ENCODE measurements at places on chromosomes 6 and 20.

DNA sequence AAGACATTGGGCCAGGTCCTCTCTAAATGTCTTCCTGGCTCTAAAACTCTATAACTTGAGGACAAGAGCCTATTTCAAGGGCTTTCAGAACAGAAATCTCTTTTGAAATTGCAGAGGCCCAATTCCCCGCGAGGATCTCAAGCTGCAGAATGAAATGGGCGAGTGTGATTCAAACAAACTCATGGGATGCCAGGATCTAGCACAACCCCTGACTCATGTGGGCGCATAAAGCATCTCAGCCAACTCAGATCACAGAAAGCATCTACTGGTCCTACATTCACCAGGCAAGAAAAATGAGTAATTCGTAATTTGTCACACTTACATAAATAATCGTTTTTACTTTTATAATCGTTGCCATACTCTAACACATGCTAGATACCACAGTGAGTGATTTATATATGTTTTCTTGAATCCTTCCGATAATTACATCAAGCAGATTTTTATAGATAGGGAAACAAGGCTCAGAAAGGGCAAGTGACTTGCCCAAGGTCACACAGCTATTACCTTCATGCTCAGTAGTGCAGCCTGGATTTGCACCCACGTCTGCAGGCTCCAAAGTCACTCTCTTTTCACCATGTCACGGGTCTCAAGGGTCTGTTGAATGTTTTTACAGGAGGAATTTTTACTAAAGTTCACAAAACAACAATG is 26.2 kb downstream of the FOXF2 start:
- DNase-seq = no peak

DNA sequence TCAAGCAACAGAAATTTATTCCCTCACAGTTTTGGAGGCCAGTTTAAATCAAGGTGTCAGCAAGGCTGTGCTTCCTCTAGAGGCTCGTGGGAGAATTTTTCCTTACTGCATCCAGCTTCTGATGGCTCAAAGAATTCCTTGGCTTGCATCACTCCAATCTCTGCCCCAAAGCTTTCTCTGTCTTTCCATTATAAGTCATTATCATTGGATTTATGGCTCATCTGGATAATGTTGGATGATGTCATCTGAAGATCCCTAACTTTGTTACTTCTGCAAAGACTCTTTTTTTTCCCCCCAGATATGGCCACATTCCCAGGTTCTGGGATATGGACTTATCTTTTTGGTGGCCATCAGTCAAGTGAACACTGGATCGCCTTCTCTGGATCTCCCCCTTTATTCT is 146.3 kb upstream of the B3GAT2 start:
- DNase-seq = no peak

DNA sequence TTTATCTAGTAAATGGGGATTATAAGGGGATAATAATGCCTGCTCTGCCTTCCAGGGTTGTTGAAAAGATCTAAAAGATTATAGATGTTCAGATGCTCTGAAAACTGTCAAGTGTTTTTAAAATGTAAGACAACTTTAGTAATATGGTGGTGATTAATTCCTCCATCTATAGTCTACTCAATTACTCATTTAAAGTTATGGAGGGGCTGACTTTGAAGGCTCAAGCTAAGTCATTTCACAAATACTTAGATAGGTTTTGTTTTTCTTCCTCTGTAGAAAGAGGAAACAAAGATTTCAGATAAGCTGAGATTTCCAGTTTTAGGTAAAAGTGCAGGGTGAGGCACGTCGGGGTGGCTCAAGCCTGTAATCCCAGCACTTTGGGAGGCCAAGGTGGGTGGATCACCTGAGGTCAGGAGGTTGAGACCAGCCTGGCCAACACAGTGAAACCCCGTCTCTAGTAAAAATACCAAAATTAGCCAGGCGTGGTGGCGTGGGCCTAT is 50.5 kb upstream of the PIM1 start:
- no peak for DNase-seq

- DNase-seq = no peak
Observed at GRCh38 chr6:153634416-153634815, 404.6 kb upstream of the OPRM1 start.

DNA sequence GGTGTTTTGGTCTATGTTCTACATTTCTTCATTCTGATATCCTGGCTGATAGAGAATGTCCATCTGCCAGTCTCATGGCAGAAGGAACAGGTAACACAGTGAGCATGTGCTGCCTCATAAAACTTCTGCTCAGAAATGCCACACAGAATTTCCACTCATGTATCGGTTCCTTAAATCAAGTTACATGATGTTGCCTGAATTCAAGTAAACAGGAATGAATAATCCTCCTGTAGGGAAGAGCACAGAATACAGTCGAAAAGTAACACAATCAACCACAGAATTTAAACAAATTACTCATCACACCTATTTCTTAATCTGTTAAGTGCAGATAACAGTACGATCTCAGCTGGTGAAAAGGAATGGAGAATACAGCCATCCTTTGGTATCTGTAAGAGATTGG is 74.7 kb downstream of the FAM217A start:
- DNase-seq = no peak

DNA sequence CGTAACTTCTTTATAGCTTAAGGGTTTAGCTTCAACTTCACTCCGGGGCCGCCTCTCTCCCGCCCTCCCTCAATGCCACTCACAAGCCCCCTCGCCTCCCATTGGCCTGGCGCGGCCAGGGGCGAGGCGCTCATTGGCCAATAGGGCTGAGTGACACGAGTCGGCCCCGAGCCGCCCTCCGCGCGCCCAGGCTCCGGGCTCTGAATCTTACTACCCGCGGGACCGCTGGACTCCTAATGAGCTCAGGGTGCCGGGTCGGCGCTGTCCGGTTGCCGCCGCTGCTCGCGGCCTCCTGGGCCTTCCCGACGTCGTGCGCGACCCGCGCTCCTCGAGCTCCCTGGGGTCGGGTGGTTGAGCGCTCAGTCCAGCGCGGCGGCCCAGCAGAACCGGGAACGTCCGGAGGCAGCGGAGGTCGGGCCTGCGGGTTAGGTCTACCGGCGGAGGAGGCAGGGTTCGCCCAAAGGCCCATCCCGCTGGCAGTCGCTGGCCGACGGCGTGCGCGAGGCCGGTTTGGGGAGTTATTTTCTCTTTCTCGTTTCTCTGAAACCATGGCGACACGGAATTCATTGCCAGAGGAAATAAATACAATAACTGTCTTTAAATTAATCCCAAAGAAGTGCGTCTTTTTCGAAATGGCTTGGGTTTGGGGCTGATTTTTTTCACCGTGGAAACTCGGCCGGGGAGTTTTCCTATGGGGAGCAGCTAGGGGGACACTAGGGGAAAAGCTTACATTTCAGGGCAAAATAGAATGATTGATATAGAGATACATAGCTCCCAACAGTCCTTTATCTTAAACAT is at the start of gene SIM1:
TSS of gene SIM1 (minus strand) at position 19 of the 798 bp plus-strand sequence. CDS start 1,453 bp downstream, outside the sequence.
- DNase-seq = no peak
